Pulmonary artery endothelial cell (primary cell): ENCODE measurements at places on chromosomes 1 and 21. TPM values are rescaled to one million over a fixed set of nuclear protein-coding genes. Genes with fewer than 3 reads are reported as not detected.

DIO1 gene
- total RNA-seq = not detected in 2 replicates

ATP5PO gene
- 177 and 205 TPM in 2 replicates for total RNA-seq

FRRS1 gene
- 1.4 and 3.0 TPM in 2 replicates for total RNA-seq

KCNJ9 gene
- total RNA-seq = not detected in 2 replicates

CADM3 gene
- 0.21 and 29.6 TPM in 2 replicates for total RNA-seq

SPATA45 gene
- total RNA-seq = not detected in 2 replicates

NLRP3 gene
- not detected in 2 replicates for total RNA-seq

CCDC181 gene
- total RNA-seq = 0.74 and 0.86 TPM in 2 replicates

CCDC28B gene
- total RNA-seq = 15.3 and 21.6 TPM in 2 replicates

THEM5 gene
- not detected in 2 replicates for total RNA-seq

IARS2 gene
- 86.2 and 86.7 TPM in 2 replicates for total RNA-seq

A3GALT2 gene
- not detected in 2 replicates for total RNA-seq

TNN gene
- total RNA-seq = not detected in 2 replicates

CHRM3 gene
- 1.6 TPM in 1 of 2 replicates, not detected in the other for total RNA-seq

KIF17 gene
- 0.13 TPM in 1 of 2 replicates, not detected in the other for total RNA-seq

EPHX1 gene
- total RNA-seq = 7.1 and 12.4 TPM in 2 replicates

SLAMF9 gene
- not detected in 2 replicates for total RNA-seq

CSRP1 gene
- total RNA-seq = 461 and 549 TPM in 2 replicates

PKLR gene
- not detected in 2 replicates for total RNA-seq

RUNX3 gene
- under 0.01 TPM in 1 of 2 replicates, not detected in the other for total RNA-seq

SDF4 gene
- total RNA-seq = 116 TPM in 2 replicates

VWA5B1 gene
- not detected in 2 replicates for total RNA-seq

ACTRT2 gene
- not detected in 2 replicates for total RNA-seq

OR6K6 gene
- not detected in 2 replicates for total RNA-seq

DTL gene
- total RNA-seq = 11.1 and 24.5 TPM in 2 replicates

ATP6V0B gene
- total RNA-seq = 96.9 and 107 TPM in 2 replicates

SAMSN1 gene
- 0.18 and 4.0 TPM in 2 replicates for total RNA-seq

TRIM63 gene
- not detected in 2 replicates for total RNA-seq

VWA1 gene
- total RNA-seq = 1.6 and 1.7 TPM in 2 replicates

RIPK4 gene
- 0.04 TPM in 1 of 2 replicates, not detected in the other for total RNA-seq

AIRE gene
- under 0.01 TPM in 1 of 2 replicates, not detected in the other for total RNA-seq

SPRR4 gene
- total RNA-seq = not detected in 2 replicates

HES2 gene
- 18.8 and 38.6 TPM in 2 replicates for total RNA-seq

DMBX1 gene
- not detected in 2 replicates for total RNA-seq

ALDH4A1 gene
- 11.8 and 16.9 TPM in 2 replicates for total RNA-seq

LAMB3 gene
- total RNA-seq = 7.1 and 14.5 TPM in 2 replicates

ZBTB40 gene
- total RNA-seq = 8.7 and 17.2 TPM in 2 replicates
